GM04504 (cell line): ENCODE measurements at places on chromosomes 11 and 22.

GRCh38 chr22:20324139-20324516 lies 4.3 kb upstream of the DGCR6L start:
- no peak for DNase-seq

- no peak for DNase-seq
These were observed 230.3 kb downstream of the ETS1 start for GRCh38 chr11:128357073-128357472.

DNA sequence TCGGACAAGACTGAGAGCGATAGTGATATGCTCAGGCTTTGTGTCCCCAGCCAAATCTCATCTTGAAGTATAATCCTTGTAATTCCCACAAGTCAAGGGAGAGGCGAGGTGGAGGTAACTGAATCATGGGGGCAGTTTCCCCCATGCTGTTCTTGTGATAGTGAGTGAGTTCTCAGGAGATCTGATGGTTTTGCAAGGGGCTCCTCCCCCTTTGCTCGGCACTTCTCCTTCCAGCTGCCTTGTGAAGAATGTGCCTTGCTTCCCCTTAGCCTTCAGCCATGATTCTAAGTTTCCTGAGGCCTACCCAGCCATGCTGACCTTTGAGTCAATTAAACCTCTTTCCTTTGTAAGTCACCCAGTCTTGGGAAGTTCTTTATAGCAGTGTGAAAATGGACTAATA lies 7.5 kb upstream of the FOLR2 start:
- no peak for DNase-seq

GRCh38 chr11:104124979-104125378 lies 39.0 kb downstream of the PDGFD start:
- no peak for DNase-seq

DNA sequence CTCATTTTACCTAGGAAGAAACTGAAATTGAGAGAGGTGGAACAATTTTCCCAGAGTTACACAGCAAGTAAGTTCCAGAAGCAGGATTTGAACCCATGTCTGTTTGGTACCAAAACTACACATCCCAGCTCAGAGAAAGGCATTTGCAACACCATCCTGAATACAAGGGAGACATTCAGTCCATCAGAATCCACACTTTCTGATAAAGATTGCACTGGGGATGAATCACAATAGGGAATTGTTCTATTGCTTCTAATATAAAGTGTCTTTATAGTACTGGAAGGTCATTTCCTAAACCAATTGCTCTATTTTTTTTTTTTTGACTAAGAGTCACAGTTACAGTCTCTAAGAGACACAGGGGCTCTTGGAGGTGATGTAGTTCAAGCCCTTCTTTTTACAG lies 208.1 kb upstream of the CADM1 start:
- DNase-seq: no peak

DNA sequence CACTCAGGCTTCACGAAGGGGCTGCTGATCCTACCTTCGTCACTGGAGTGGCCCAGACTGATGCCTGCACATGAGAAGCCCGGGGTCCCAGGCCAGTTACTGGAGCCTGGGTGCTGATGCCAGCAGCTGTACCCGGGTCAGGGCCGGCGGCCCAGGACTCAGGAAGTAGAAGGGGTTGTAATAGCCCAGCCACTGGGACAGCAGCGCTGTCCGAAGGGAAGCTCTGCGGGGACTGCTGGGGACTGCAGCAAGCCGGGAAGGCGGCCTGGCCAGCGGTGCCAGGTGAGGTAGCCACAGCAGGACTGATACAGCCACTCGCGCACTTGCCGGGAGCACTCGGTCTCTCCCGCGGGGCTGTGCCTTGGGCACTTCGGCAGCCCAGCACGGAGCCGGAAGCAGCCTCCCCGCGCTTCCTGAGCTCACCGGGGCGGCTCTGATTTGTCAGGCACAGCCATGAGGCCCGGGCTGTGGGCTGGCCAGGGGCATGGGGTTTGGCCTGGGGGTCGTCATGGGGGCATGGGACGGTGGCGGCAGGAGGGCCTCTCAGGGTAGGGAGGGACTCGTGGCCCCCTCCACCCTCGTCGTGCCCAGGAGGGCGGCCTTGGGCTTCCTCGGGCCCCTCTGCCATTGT lies 13.9 kb upstream of the OR8K1 start:
- no peak for DNase-seq

- no peak for DNase-seq
These were observed 64.5 kb downstream of the CCDC73 start for GRCh38 chr11:32729976-32730375.

- no peak for DNase-seq
These were observed 563 bp downstream of the GATD1 start for GRCh38 chr11:776561-777287.

- DNase-seq: no peak
These were observed 71.8 kb downstream of the PRCP start for GRCh38 chr11:82828472-82828871.
